Stimulated activated CD4-positive, alpha-beta T cell treated with anti-CD3 and anti-CD28 coated beads, Interleukin-15, amount 100 ng/mL, for 48 hours (primary cell): ENCODE measurements at places on chromosomes 12 and 14.

DNA sequence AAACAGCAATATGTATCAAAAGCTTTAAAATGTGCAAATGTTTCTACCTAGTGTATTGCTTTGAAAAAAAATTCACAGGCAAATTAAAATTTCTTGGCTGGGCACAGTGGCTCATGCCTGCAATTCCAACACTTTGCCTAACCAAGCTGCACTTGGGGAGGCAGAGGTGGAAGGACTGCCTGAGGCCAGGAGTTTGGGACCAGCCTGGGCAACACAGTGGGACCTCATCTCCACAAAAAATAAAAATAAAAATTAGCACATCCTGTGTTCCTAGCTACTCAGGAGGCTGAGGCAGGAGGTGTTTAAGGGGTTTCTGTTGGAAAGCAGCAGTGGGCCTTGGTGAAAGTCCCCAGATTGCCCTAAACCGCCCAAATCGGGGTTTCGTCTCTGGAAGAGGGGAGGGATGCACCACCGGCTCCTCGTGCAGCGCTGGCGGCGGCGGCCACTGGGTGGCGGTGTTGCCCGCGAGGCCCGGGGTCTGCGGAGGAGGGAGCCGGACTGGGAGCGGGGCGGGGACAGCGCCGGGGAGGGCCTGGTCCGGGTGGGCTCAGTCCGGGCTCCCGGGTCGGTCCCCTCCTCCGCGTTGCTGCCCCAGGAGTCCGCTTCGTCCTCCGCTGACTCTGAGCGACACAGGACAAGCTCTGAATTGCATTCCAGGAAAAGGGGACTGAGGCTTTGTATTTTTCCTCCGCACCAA lies 265.6 kb downstream of the AACS start:
- peak; percentile 10 for DNase-seq

DNA sequence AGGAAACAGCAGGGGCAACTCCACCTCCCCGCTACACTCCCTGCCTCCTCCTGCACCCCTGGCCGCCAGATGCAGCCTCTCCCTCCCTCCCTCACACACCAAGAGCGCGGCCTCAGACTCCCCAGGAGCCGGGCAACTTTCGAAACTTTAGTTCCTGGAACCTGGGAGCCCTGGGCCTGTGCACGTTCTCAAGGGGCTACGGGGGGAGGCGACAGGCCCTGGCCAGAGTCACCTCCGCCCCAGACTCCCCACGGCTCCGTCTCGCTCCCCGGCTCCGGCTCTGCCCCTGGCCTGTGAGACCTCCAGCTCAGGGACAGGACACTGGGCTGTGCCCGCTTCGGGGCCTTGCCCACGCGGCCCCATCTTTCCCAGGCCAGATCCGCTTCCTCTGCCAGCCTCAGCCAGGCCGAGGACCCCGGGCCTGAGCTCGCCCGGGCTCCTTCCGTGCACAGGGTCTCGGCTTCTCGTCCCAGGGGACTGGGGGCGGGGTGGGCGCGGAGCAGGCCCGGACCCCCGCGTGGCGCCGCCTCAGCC lies 5.5 kb downstream of the AMN start:
- no peak for DNase-seq

- DNase-seq = no peak
Observed at GRCh38 chr14:89927186-89927865, 27.2 kb downstream of the EFCAB11 start.

DNA sequence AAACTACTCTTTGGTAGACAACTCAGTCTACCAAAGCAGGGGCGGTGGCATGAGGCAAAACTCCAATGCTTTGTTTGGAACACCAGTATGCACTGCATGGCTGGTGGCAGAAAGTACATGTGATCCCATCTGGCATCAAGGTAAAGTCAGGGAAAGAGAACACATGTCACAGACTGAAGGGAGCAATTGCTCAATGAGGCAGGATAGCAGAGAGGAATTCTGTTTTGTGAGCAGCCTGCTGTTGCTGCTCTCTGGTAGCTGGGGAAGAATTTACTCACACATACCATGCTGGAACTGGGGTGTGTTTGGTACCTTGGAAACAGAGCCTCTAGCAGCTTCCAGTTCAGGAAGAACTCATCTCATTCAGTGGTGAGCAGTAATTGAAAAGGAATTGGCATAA lies 84.8 kb downstream of the HELB start:
- no peak for DNase-seq

DNA sequence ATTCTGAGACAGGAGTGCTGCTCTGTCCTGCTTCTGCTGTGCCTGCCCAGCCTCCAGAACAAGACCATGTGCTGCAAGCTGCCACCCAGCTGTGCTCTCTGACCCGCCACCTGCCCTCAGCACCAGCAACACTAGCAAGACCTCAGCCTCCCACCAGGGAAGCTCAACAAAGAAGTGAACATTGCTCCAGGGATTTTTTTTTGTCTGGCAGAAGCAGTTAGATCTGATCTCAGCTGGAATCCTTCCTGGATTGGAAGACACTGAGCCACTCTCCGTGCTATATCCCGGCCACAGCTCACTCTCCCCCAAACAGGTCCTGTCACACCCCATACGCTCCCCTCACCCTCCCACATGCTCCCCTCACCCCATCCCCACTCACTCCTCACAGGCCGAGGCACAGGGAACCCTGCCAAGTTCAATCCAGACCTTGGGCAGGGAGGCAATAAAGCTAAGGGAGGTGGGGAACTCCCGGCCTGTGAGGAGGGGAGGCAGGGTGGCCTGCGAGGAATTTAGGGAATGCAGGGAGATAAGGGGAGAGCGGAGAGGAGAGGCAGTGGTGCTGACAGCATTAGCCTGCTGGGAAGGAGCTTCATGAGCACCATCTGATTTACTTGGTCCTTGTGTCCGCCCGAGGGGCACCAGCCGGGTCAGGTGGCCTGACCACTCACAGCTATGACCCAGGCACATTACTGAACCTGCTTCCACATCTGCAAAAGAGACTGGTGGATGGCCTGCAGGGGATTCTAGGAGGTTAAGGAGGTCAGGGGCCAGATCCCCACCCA lies 29.7 kb downstream of the CCDC85C start:
- DNase-seq = no peak

- DNase-seq = no peak
Observed at GRCh38 chr12:72057330-72057914, 118.8 kb downstream of the TPH2 start.

DNA sequence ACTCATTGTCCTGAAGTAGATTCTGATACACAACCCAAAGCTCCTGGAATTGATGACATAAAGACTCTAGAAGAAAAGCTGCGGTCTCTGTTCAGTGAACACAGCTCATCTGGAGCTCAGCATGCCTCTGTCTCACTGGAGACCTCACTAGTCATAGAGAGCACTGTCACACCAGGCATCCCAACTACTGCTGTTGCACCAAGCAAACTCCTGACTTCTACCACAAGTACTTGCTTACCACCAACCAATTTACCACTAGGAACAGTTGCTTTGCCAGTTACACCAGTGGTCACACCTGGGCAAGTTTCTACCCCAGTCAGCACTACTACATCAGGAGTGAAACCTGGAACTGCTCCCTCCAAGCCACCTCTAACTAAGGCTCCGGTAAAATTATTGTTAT lies 63.8 kb downstream of the RAD52 start:
- DNase-seq = no peak

GRCh38 chr12:14892726-14893505 lies 7.3 kb upstream of the MGP start:
- DNase-seq = no peak
